ENCODE measurements at places on chromosomes 16 and 17.

DNA sequence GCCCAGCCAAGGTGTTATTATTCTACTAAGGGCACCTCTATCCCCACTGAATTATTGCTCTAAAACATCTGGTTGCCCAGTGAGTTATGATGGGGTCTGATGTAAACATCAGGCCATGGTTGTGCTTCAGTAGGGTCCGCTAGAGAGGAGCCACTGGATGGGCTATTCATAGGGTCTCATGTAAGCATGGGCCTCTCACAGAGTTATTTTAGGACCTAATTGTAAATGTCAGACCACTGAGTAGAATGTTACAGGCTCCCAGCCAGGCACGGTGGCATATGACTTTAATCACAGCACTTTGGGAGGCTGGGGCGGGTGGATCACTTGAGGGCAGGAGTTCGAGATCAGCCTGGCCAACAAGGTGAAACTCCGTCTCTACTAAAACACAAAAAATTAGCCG is 5.3 kb downstream of the RAPGEFL1 start:
- no peak for DNase-seq

GRCh38 chr16:18049547-18050133 is 286.9 kb downstream of the NPIPA8 start:
- no peak for DNase-seq

GRCh38 chr17:10447026-10447931 is 22.1 kb downstream of the MYH4 start:
- no peak for DNase-seq

DNA sequence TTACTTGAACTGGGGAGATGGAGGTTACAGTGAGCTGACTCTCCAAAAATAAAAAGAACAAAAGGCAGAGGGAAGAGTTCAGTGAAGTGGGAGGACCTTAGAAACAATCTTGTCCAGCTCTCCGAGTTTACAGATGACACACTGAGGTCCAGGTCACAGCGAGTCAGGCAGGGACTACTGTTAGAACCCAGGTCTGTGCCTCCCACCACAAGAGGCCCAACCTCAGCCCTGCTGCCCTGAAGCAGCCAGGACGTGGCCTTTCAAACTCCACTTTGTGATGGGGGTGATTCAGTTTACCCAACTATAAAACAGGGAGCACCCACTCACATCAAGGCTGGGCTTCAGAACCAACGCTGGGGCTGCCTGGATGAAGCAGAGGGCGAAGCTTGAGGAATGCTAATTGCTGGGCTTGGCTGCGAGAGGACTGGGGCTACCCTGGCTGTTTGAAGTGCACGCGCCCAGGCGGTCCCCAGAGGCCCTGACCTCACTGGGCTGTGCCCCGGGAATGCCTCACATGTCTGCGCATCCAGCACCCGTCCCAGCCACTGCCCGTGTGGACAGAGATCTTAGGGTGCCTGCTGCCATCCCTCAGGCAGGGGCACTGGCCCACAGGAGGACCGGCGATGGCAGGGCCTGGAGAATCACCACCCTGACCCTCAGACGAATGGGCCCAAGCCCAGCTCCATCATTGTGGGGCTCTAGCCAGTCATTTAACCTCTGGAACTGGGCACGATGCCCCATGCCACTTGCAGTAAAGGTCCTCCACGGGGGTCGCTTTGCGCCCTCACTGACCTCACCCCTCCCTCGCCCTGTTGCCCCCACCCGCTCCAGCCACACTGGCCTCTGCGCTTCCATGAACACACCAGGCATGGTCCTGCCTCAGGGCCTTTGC is 11.4 kb downstream of the SLC5A10 start:
- peak; percentile 35 for DNase-seq

DNA sequence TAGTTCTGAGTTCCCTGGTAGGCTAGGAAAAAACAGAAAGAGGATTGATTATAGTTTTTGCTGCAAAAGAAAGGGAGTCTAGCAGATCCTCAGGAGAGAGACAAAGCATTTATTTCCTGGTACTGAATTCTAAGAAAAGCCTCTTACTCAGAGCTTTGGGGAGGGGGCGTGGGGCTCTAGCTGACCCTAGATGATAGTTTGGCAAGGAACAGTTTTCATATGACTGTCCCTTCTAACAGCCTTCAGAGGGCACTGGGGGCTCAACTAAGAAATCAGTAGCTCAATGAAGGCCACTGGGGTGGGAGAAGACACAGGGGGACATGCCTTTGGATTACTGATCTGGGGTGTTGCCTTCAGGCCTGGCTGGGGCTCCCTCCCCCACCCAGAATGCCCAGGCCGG is 4.0 kb downstream of the CA7 start:
- no peak for DNase-seq

DNA sequence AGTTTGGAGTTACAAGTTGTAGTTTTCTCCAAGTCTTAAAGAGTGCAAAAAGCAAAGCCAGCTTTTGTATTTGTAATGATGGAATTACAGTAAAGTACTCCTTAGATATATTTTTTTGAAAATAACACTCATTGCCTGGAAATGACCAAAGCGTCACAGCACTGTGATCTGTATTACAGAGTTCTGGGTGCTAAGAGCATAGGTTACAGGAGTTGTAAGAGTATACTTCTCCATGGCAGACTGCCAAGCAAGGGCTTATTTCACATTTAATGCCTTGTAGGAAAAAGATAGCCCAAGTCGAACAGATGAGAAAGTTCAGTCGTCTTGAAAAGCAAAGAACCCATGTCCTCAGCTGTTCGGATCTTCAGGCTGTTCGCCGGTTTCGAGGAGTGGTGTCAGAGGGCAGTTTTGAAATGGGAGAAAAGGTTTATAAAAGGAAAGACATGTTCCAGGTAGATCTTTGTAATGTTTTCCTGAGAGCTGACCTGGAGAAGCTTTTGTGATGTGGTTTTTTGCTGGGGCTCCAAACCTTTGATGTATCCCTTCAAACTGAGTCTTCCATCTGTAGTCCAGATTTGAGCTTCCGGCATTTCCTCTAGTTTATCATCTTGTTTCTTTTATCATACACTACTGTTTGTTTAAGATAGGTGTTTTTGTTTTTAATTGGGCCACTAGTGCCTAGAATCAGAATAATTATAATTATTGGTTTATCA is 41.3 kb downstream of the ERCC4 start:
- DNase-seq: no peak

Data from activated CD4-positive, alpha-beta T cell treated with anti-CD3 and anti-CD28 coated beads for 48 hours (primary cell).